Activated T-cell treated with anti-CD3 and anti-CD28 coated beads for 24 hours (primary cell): ENCODE measurements at places on chromosomes 11 and 22.

DNA sequence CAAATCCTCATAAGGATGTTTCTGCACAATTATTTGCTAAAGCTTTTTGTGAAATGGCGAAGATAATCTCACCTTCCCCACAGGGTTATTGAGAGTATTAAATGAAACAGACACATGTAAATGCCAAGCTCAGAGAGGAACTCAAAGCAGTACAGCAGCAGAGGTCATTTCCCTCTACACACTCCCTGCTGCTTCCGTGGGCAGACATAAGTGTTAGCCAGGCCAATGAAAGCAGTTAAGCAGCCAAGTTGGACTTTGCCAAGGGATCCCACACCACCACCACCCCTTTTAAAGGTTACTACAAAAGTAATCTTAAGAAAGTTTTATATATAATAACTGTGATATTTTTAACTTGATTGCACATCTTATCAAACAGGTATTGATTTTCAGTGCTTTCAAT is 4.0 kb upstream of the FAM111A start:
- DNase-seq, result no peak

GRCh38 chr22:17396516-17396915 is 27.3 kb downstream of the CECR2 start:
- no peak for DNase-seq

GRCh38 chr11:19160847-19161246 is 40.9 kb downstream of the CSRP3 start:
- no peak for DNase-seq

DNA sequence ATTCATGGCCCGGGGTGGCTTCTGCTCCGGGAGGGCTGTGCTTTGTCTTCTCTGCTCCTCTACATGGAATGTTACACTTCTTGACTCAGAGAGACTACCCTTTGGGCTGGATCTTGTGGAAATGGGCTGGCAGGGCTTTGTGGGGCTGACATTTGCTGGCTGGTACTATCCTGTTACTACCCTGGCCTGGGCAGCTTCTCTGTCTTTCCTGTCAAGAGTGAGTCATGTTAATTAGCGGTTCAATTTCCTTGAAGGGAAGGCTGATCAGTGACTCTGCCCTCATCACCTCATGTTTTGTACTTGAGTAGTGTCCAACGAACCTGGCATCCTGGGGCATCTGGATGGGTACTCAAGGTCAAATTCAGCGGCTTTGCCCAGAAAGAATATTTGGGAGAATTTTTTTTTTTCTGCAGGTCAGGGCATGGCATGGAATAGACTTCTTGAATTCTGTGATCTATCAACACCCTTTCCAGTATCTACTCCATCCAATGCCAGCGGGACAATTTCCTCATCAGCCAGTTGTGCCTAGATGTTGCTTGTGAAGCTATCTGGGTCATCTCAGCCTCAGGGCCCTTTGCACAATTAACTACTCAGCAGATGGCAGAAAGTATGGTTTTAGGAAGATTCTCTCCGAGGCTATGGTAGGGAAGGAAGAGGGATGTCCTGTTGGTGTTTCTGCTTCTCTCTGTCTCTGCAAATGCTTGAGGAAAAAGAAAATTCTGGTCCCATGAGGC is 140.5 kb upstream of the PLET1 start:
- DNase-seq, result no peak

- DNase-seq, result no peak
Observed at GRCh38 chr11:9731256-9731655, 67.4 kb downstream of the SWAP70 start.

DNA sequence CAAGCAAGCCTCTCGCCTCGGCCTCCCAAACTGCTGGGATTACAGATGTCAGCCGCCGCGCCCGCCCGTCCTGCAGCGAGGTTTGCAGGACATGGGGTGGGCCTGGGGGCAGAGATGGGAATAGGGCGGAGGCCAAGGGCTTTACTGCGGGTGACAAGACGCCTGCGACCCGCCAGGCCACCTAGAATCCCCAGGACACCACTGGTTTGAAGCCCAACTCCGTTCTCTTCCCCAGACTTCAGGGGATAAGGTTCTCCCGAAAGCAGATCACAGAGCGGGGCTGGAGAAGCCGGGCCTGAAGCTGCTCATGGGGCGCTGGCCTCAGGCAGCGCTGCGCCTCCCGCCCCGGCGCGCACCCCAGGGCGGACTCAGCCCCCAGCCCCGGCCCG is 354 bp downstream of the POLR2L start:
- no peak for DNase-seq

GRCh38 chr11:44256673-44257291 is 53.2 kb downstream of the ALX4 start:
- DNase-seq, result no peak

- no peak for DNase-seq
Observed at GRCh38 chr22:29651652-29652051, 48.2 kb downstream of the NF2 start.

DNA sequence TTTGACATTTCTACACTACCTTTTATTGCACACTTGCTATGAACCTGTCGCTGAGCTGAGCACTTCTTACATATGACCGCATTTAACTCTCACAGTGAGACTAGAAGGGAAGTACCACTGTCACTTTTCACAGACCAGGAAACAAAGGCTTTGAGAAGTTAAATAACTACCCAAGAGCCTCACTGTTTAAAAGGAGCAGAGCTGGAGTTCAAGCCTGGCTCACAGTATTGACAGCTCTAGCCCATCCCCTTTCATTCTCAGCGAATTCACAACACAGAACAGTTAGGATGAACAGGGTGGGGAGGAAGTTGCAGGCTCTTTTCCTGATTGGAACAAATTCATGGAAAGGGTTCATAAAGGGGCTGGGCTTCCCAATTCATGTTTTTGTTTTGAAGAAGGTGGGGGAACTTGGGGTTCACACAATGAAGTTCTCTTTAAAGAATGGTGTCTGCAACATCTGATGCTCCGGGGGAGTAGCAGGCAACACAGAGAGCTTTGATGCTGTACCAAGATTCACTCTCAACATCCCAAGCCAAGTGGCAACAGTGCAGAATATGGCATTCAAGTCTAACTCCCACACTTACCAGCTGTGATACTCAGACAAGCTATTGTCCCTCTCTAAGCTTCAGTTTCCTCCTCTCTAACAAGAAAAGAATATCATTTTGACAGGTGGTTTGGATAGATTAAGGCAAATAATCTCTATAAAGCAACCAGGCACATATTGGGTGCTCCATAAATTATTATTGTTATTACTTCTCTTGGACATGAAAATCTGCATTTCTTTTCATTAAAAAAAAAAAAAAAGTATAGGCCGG is 17.2 kb downstream of the SCGB1A1 start:
- DNase-seq, result no peak

DNA sequence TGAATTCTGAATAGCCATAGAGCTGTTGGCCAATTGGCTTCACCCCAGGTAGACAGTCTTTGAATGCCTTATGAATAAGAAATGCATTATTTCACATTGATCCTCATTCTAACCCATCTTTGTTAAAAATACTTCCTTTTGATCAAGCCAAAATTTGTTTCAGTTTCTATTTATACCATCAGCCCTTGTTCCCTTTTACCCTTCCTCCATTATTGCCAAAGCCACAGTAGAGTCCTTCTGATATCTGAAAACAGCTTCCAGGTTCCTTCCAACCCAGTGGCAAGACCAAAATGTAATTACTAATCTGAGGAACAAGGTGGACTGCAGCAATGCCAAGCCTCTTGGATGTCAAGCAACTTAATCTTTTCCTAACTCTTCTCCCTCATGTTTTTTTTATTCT is 458.8 kb downstream of the BUD13 start:
- no peak for DNase-seq

GRCh38 chr22:21937821-21938070 is 14.9 kb downstream of the PPM1F start:
- no peak for DNase-seq

DNA sequence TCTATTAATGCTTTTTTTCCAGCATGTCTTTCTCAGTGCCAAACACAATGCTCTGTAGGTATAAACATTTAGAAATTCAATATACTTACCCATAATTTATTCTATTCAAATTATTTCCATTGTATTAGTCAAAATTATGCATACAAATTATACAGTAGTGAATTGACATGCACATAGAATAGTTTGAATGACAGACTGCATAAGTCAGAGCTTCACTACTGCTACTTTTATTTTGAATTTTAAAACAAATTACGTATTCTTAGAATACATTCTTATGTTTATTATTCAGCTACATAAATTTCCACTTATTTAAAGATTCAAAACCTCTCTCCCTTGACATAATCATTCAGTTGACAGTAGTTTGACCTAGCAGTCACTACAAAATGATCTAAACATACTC is 808.0 kb upstream of the CCDC179 start:
- no peak for DNase-seq

DNA sequence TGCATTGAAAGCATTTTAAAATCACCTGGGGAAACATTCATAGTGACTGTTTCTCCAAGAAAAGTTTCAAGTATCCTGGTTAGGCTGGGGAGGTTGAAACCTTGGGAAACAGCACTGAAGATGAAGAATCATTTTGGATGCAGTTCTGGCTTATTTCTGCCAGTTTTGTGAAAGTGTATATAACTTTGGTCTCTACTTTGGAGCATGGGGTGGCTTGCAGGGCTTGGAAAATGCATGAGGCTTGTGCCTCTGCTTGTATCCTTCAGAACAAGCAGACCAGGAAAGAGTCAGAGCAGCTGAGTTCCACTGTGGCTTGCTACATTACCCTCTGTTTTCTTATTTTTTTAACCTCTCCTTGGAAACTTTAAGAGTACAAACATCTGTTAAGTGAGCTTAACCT is 19.5 kb downstream of the SLC5A12 start:
- DNase-seq, result no peak

- DNase-seq, result no peak
Observed at GRCh38 chr22:45336971-45337431, 27.3 kb downstream of the FAM118A start.

DNA sequence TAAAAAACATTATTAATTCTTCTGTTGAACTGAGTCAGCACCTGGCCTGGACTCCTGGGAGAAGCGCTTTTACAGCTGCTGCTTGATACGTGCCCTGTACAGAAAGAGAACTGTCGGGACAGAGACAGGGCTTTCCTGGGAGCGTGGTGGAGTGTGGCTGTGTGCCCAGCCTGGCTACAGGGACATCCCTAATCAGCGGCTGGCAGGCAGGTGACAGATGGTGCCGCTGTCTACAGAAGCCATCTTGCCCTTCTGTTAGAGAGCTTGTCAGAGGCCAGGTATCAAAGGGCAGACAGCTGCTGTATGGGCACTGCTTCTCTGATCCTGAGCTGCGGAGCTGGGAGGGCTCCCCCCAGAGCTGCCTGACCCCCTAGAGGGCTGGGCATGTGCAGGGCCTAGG is 361.8 kb downstream of the TENM4 start:
- no peak for DNase-seq

DNA sequence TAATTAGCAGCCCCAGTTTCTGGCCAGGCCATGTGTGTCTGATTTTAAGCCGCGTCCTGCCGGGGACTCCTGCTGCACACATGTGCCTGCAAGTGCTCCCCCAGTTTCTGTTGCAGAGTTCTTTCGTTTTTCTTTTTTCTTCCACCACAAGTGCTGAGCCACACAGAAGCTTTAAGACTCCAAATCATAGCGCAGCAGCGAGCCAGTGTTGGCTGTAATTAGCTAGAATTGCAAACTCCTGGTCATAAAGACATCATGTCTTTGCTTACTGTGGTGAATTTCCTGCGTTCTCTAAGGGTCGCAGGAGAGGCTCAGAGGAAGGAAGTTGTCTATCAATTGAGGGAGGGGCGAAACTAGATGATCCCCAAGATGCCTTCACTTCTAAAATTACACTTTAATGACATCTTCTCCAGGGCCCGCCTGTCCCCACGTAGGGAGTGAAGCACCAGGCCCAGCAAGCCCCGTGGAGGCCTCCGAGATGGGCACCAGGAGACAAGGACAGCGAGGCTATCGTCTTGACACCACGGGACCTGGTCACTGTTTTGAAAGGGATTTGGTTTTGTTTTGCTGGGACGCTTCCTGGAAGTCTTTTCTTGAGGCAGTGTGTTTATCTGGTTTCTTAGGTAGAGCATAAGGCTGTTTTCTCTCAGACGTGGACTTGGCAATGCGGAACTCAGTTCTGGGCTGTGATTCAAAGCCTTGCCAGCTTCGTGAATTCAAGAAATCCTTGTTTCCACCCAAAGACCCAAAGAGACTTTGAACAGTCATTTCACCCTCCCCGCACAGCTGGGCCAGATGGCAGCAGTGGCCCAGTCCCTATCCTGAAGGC is 71.8 kb downstream of the UBASH3B start:
- no peak for DNase-seq

DNA sequence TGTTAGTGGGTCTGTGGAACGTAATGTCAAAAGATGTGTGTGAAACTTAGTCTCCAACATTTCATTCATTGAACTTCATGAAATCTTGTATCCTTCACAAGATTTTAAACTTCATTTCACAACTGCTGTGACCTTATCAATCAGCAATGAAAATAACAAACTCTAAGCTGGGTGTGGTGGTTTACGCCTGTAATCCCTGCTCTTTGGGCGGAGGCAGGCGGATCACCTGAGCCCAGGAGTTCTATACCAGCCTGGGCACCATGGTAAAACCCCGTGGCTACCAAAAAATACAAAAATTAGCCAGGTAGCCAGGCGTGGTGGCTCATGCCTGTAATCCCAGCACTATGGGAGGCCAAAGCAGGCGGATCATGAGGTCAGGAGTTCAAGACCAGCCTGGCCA is 5.1 kb downstream of the CHKA start:
- no peak for DNase-seq

DNA sequence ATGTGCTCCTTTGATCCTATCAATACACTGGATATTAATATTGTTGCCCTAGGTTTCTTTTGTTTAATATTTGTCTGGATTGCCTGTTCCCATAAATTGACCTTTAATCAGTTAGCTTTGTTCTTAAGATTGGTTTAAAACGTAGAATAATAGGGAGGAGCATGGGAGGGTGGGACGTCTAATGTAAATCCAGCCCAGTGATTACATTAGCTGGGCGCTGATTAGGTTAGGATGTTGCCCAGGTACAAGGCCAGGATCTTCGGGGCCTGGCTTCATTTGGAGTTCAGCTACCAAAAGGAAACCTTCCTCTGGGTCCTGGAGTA is at the start of gene SRSF8:
Gene SRSF8 (plus strand): TSS at position 204 of the 323 bp plus-strand sequence. CDS start 308 bp downstream, outside the sequence.
- DNase-seq, result no peak

GRCh38 chr22:41687901-41688364 is 734 bp downstream of the SNU13 start:
- DNase-seq, result no peak

DNA sequence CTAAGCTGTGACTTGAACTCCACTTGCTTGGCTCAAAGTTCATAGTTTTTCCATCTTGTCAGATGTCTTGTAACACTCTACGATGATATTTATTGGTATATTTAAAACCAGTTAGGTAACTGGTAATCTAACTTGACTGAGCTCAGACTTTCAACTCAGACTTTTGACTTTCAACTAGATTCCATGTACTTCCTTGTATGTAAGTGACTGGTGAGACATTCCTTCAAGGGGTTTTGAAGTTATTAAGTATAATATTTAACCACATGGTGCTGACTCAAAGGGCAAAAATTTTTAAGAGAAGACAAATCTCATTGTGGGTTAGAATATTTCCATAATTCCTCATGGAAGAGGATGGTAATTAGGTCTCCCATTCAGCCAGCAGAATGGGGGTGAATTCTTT is 631.3 kb upstream of the ANO5 start:
- DNase-seq, result no peak

- no peak for DNase-seq
Observed at GRCh38 chr11:10599388-10600175, 31.1 kb upstream of the LYVE1 start.

- no peak for DNase-seq
Observed at GRCh38 chr11:65555693-65556231, 2.4 kb downstream of the LTBP3 start.
